Activated T-cell treated with anti-CD3 and anti-CD28 coated beads, Interleukin-2, amount 50 U/mL, for 24 hours (primary cell): ENCODE measurements at places on chromosomes 3 and 15.

GRCh38 chr3:65922441-65922840, 116.3 kb downstream of the MAGI1 start:
- H3K36me3 ChIP-seq: no peaks in the 10 kb centered on the region
- DNase-seq: no peak
- no peak overlapping the region for H3K4me3 ChIP-seq
- H3K27ac ChIP-seq: no peak overlapping the region

DNA sequence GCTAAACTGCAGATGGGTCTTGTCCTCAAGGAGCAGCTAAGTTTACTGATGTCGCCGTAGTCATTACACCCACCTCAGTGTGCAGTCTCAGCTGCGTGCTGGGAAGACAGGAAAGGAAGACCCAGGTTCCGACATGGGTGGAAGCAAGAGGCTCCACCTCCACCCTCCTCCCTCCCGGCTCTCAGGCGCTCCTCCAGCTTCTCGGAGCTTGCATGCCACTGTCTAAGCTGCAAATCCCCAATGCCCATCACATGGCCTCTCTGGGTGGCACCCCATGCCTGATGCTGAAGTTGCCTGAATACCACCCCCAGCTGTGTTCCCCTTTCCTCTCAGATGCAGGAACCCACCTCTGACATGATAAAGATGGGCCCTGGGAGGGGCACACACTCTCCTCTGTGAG, 58.5 kb downstream of the MGLL start:
- peaks cover 25% of the 10 kb centered on the region for H3K4me1 ChIP-seq
- H3K4me3 ChIP-seq: no peak overlapping the region
- DNase-seq: no peak
- H3K36me3 ChIP-seq: no peaks in the 10 kb centered on the region

DNA sequence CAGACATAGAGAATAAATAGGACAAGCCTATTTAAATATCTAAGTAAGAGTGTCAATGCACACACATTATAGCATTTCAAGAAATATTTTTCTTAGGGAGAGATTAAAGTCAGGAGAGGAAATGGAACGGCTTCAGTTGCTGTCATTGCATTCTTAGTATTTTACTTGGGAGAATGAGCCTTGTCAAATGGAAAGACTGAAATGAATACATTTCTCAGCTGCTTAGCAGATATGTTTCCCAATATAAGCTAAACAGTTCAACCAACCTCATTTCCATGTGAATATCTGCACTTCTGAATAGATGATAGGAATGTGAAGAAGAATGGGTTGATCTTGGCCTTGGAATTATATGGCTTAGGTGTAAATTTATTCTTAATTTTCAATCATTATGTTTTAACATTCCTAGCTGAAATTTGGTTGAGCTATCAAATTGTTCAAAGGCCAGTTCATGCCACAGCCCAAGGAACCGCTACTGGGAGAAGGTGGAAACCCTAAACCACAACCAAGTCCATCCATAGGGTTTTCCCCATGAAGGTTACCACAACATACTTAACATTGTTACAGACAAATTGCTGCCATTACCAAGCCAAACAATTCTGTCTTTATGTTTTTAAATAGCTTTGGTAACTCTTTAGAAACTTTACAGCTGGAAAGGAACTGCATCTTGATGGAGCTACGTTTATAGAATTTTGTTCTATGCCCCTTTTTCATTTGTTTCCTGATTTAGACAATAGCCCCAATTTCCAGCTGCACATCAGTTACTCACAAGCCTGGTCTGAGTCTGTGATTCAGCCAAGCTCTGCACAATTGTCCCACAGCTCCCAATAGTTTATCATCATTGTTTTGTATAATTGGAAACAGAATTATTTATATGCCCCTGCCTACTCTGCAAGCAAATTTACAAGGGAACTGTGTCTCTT, 459.6 kb downstream of the MECOM start:
- no peaks in the 10 kb centered on the region for H3K4me1 ChIP-seq
- H3K27me3 ChIP-seq: no peaks in the 10 kb centered on the region
- no peak overlapping the region for H3K4me3 ChIP-seq

DNA sequence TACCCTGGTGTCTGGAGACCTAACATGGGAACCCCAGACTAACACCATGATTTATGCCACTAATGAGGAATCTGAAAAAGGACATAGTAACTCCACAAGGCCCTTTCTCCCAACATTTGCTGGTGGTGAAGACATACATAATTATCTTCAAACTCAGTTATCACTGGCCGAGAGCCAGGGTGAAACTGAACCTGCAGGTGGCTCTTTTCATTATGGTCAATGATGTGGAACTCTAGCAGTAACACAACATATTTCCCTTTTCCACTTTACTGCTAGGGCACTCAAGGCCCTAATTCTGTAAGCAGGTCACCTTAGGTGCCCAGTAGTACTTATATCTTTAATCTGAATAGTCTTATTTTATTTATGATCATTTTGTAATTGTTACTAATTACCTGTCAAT, 326.4 kb upstream of the SATB1 start:
- DNase-seq: no peak
- H3K27ac ChIP-seq: peak overlapping the region; percentile 22
- H3K4me1 ChIP-seq: peaks cover 84% of the 10 kb centered on the region
- H3K27me3 ChIP-seq: no peaks in the 10 kb centered on the region
- peaks cover 12% of the 10 kb centered on the region for H3K36me3 ChIP-seq

DNA sequence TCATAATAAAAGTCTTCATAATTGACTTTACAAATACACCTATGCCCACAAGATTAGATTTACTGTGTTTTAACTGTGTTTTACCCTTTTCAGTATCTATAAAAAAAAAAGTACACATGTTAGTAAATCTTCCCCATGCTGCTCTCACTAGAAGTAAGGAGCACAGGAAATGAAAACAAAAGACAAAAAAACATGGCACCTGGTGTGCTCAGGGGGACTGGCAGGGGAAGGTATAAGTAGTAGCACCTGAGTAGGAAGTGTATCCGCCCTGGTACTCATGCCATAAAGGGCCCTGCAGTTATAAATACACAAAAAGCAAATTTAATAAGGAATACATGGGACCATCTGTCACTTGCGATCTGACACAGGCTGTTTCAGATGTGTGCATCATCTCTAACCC, 8.9 kb upstream of the ALDH1A2 start:
- no peak for DNase-seq
- H3K4me1 ChIP-seq: no peaks in the 10 kb centered on the region
- no peaks in the 10 kb centered on the region for H3K36me3 ChIP-seq
- no peak overlapping the region for H3K27ac ChIP-seq

DNA sequence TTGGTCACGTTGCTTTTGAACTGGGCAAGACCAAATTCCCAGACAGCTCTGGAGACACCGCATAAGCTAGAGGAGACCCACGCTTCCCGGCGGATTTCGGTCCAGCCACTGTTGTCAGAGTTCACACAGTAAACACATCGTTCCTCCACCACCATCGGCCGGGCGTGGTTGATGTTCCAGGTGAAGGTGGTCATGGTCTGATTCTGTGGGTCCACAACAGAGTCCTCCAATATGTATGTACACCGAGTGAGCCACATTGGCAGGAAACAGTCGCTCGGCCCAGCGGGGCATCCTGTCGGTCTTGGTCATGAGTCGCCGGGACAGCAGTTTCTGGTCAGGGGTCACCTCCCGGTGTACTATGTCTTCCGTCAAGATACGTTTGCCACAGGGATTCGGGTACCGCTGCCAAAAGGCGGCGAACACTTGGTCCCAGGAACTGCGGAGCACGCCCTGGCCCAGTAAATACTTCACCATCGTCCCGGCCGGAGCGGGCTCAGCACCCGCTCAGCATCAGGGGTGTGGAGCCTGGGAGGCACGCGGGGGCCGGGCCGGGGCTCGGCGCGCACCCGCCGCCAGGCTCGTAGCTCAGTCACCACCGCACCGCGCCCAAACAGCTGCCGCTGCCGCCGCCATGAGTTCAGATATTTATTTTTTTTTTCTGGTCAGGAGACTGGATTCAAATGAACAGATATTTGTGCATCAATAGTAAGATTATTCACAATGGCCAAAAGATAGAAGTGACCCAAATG, 36.7 kb upstream of the NANOGP8 start:
- H3K27me3 ChIP-seq: peaks cover 4% of the 10 kb centered on the region
- DNase-seq: no peak
- H3K36me3 ChIP-seq: no peaks in the 10 kb centered on the region
- no peak overlapping the region for H3K27ac ChIP-seq

- no peaks in the 10 kb centered on the region for H3K36me3 ChIP-seq
- no peak for DNase-seq
- H3K4me1 ChIP-seq: peaks cover 2% of the 10 kb centered on the region
- peaks cover 48% of the 10 kb centered on the region for H3K27me3 ChIP-seq
- no peak overlapping the region for H3K4me3 ChIP-seq
- H3K27ac ChIP-seq: no peak overlapping the region
These were observed 496 bp downstream of the TF start for GRCh38 chr3:133746712-133747066.

GRCh38 chr15:57421551-57421950, 45.2 kb downstream of the CGNL1 start:
- H3K36me3 ChIP-seq: no peaks in the 10 kb centered on the region
- peaks cover 5% of the 10 kb centered on the region for H3K27me3 ChIP-seq
- no peak overlapping the region for H3K27ac ChIP-seq
- H3K4me1 ChIP-seq: no peaks in the 10 kb centered on the region
- DNase-seq: no peak

GRCh38 chr3:118573912-118574311, 460.7 kb downstream of the IGSF11 start:
- no peaks in the 10 kb centered on the region for H3K27me3 ChIP-seq
- DNase-seq: no peak
- H3K27ac ChIP-seq: no peak overlapping the region
- no peaks in the 10 kb centered on the region for H3K4me1 ChIP-seq
- no peak overlapping the region for H3K4me3 ChIP-seq
- H3K36me3 ChIP-seq: no peaks in the 10 kb centered on the region

DNA sequence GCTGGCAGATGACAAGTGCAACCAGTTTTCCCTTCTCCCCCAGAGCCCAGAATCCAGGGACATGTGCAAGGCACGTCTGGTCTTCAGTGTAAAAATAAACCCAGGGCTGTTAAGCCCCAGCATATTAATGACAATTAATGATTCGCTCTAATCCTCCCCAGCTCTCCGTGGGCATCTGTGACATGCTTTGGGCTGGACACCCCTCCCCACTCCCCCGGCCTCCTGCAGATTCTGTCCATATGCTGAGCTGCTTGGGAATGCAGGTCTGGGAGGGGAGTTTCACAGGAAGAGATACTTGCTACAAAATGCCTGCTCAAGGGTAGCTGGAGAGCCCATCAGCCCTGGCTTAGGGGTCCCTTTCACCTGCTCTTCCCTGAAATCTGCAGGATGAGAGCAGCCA, 43.0 kb upstream of the NTRK3 start:
- H3K27ac ChIP-seq: no peak overlapping the region
- no peak for DNase-seq
- H3K27me3 ChIP-seq: peaks cover 22% of the 10 kb centered on the region
- H3K4me1 ChIP-seq: no peaks in the 10 kb centered on the region

- DNase-seq: no peak
- peaks cover 14% of the 10 kb centered on the region for H3K36me3 ChIP-seq
- H3K4me3 ChIP-seq: no peak overlapping the region
These were observed 22.2 kb downstream of the SSR3 start for GRCh38 chr3:156532730-156533129.

DNA sequence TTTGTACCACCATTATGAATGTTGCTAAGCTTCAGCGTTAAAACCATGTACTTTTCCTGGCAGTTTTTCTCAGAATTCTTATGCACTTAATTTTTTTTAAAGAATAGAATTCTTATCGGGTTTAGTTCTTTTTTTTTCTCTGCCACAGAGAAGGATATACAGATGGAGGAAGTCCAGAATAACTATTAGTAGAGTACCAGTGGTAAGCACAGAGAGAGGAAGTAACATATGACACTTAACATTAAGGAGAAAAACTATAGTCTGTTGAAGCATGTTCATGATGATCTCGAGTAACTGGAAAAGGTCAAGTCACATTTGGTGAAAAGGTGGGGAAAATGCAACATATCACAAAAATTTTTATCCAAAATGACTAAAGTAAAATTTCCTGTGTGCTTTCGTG, 68.9 kb downstream of the RNF13 start:
- H3K4me1 ChIP-seq: peaks cover 17% of the 10 kb centered on the region
- no peaks in the 10 kb centered on the region for H3K27me3 ChIP-seq
- H3K4me3 ChIP-seq: no peak overlapping the region
- DNase-seq: no peak
- peaks cover 28% of the 10 kb centered on the region for H3K36me3 ChIP-seq
- H3K27ac ChIP-seq: no peak overlapping the region

DNA sequence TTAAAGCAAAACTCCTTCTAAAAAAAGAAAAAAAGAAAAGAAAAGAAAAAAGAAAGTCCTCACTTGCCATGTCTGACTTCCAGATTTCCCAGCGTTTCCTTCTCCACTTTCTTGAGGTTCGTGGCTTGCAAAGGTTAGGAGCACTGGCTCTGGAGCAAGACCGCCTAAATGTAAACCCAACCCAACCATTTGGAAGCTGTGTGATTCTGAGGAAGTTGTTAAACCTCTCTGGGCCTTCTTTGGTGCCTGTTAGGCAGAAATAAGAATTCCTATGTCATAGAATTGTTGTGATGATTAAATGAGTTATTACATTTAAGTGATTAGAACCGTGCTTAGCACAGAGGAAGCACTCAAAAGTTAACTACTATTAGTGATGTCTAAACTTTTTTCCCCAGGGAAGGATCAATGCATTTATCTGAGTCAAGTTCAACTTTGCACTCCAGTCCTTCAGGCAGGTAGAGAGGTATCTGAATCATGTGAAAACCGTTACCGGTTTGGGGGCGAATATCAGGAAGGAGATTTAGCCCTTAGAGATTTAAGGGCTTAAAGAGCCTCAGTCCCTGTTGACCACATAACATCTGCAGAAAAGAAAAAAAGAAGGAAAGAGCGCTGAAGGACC, 78.3 kb upstream of the HES1 start:
- DNase-seq: no peak
- H3K27me3 ChIP-seq: peaks cover 30% of the 10 kb centered on the region
- no peaks in the 10 kb centered on the region for H3K36me3 ChIP-seq
- peak overlapping the region; percentile 54 for H3K4me3 ChIP-seq
- no peak overlapping the region for H3K27ac ChIP-seq

- no peak overlapping the region for H3K4me3 ChIP-seq
- H3K4me1 ChIP-seq: peaks cover 31% of the 10 kb centered on the region
- no peaks in the 10 kb centered on the region for H3K27me3 ChIP-seq
- DNase-seq: no peak
These were observed 10.6 kb downstream of the GRM2 start for GRCh38 chr3:51717446-51717845.

GRCh38 chr3:29805757-29806156, 524.9 kb downstream of the RBMS3 start:
- no peak overlapping the region for H3K27ac ChIP-seq
- H3K4me1 ChIP-seq: no peaks in the 10 kb centered on the region
- no peaks in the 10 kb centered on the region for H3K27me3 ChIP-seq
- no peak for DNase-seq
- no peaks in the 10 kb centered on the region for H3K36me3 ChIP-seq

GRCh38 chr3:13021141-13022114, 51.8 kb downstream of the IQSEC1 start:
- no peaks in the 10 kb centered on the region for H3K27me3 ChIP-seq
- no peak overlapping the region for H3K4me3 ChIP-seq
- no peak for DNase-seq
- peaks cover 11% of the 10 kb centered on the region for H3K4me1 ChIP-seq
- H3K27ac ChIP-seq: no peak overlapping the region

DNA sequence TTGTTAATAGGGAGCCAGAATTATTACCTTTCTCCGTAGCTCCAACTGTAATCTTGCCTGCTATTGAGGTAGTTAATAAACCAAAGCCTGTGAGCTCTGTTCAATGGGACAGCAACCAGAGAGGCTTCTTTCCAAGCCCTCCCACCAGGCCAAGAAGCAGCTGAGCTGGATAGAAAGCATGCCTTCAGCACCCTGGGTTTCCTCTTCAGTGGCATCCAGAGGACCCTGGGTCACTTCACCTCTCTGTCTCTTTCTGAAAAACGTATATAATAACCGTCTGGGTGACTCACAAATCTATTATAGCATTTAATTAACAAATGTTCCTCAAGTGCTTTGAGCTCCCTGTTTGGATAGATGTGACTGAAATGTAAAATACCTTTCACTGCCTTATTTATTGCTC, 420.0 kb downstream of the LPP start:
- DNase-seq: no peak
- no peaks in the 10 kb centered on the region for H3K27me3 ChIP-seq
- H3K4me3 ChIP-seq: no peak overlapping the region
- H3K4me1 ChIP-seq: peaks cover 9% of the 10 kb centered on the region
